Panc1 (cell line): ENCODE measurements at places on chromosomes 2 and 18.

- DNase-seq: no peak
These were observed 71.7 kb downstream of the NCAPH start for GRCh38 chr2:96407041-96407918.

DNA sequence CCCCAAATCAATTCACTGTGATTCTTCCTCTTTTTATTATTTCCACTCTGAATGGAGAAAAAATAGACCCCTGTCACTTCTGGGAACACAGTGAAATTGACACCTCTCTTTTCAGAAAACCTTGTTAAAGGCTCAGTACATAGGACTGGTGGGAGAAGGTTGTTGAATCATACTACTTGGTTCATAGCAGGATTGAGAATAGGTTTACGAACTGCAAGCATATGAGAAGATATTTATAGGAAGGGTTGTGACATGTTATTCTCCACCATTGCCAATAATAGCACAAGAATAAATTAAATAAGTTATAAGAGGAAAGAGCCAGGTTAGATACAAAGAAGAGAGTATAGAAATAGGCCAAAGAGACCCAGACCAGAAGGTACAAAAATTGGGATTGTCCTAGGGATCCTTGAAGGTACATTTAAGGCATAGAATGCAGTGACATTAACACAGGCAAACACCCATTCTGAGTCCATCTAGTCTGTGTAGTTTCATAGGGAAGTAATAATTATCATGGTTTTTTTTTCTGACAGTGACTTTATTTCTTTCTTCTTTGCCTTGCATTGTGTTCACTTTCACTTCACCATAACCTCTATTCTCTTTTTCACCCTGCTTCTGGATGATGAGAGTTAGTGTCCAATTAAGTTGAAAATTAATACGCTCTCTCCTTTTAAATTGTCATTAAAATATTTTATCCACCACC, 21.8 kb upstream of the SERPINE2 start:
- no peak for DNase-seq

DNA sequence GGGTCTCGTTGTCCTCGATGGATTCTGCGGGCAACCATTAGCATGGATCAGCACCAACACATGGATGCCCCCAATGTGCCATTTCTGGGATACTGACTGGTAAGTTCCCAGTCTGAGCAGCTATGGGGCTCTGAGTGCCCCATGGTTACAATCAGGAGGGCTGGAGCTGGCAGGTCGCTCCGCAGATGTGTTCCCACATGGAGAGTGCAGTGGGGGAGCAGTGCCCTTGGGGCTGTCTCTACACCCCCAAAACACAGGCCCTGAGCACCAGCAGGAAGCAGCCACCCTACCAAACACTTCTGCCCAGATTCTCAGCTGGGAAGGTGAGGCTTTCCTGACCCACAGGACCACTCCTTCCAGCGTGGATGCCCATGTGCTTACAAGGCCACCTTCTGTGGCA, 8.0 kb downstream of the NGEF start:
- no peak for DNase-seq

GRCh38 chr2:9001229-9001628, 2.3 kb downstream of the MBOAT2 start:
- peak; percentile 65 for DNase-seq

- DNase-seq: no peak
These were observed 91.4 kb downstream of the COL6A3 start for GRCh38 chr2:237322564-237322963.

DNA sequence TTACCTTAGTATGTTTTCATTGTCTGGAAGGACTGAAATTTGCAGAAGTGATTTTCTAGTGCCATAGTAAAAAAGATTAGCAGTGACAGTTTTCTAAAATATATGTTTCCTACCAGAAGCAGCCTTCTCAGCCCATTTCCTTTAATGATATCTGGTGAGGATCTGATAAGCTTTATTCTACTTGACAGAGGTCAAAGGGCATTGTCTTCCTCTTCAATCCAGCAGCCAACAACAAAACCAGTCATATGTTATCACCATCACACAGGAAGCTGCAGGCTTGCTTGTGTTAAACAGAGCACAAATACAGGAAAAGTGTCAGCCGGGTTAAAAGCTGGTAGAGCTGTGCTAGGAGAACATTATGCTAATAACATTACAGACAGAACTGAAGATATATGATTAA, 35.6 kb upstream of the ZSWIM2 start:
- no peak for DNase-seq

DNA sequence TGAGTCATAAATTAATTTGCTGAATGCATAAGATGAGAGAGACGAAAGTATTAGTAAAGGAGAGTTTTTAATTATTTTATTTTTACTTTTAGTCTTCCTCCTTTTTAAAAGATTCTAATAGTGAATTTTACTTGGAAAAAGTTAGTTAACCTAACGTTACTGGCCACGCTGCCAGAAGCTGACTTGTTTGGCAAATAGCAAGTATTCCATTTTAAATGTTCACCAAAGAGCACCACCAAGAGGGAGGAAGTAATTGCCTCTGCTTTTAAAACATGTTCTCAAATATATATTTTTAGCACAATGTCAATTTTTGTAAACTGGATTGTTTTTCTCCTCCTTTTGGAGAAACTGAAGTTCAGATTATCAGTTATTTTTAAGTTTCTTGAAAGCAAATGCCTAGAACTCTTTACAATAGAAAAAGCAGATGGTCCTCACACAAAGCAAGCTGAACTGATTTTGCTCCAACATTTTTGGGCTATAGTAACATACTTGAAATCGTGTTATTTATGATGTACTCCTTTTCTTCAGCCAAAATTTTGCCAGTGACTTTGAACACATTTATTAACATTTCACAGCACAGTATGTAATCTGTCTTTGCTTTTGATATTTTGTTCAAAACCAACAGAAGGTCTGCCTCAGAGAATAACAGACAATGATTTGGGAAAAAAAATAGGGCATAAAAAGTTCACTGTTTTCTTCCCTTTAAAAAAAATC, 1311.0 kb upstream of the FAM98A start:
- DNase-seq: no peak

- no peak for DNase-seq
These were observed 71.7 kb downstream of the PTRHD1 start for GRCh38 chr2:24721470-24721869.

DNA sequence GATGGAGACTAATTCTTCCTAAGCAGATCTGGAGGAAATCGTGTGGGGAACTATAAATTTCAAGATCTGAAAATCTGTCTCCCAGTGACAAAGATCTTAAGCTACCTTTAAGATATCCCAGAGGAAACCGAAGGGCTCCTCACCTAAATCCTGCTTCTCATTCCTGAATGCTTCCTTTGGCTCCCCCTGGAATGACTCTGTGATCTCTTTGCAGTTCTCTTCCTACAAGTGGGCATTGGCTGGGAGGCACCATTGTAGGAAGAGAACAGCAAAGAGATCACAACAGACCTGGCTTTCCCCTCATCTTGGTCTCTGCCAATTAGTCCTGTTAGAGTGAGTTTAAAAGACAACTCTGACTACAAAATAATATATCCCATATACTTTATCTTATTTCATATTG, 70.0 kb upstream of the KCNH7 start:
- no peak for DNase-seq

- no peak for DNase-seq
These were observed 148.7 kb downstream of the LDLRAD4 start for GRCh38 chr18:13366962-13367892.

DNA sequence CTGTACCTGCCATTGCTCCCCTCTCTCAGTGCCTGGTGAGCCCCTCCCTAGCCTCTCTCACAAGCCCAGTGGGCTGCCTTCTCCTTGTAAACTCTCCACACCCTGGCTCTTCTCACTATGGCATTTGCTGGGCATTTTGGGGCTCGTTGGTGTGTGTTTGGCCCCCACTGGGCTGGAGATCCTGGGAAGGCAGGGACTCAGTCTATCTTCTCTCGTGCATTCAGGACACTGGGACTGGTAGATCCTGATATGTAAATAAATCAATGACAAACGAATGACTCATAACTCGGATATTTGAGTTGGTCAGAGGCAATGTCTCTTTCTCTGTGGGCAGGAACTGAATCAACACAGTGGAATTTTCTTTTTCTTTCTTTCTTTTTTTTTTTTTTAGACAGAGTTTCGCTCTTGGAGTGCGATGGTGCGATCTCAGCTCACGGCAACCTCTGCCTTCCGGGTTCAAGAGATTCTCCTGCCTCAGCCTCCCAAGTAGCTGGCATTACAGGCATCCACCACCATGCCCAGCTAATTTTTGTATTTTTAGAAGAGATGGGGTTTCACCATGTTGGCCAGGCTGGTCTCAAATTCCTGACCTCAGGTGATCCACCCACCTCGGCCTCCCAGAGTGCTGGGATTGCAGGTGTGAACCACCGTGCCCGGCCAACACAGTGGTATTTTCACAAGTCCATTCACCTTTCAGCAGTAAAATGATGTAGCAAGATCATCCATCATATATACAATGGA, 144.6 kb upstream of the SPRED2 start:
- DNase-seq: peak; percentile 84

DNA sequence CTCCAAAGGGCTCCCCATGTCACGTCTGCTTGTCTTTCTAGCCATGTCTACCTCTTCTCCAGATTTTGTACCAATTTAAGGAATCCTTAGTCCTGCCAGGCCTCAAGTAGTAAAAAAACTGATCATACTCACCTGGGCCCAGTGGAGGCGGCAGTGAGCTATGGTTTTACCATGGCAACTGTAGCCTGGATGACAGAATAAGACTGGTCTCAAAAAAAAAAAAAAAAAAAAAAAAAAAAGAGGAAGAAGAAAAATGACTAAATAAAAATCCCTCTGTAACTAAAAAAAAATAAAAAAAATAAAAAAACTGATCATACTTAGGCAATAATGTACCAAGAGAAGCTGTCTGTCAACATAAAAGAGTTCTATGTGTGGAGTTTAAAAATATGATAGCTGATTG, 221.6 kb downstream of the NR4A2 start:
- no peak for DNase-seq

DNA sequence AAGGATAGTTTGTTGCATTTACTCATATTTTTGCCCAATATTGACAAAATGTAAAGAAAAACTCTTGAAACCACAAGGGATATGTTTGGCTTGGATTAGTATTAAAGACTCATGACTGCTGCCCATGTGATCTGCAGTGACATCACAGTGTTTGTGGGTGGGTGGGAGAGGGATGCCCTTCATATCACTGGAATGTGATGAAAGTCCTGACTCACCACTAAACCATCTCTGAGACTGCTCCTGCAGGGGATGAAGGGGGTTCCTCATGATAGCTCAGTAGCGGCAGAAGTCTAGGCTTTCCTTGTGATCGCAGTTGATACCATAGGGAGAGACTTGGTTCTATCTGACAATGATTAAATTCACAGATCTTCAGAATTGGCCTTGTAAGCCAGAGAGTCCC, 451.2 kb downstream of the CNTNAP5 start:
- DNase-seq: no peak

DNA sequence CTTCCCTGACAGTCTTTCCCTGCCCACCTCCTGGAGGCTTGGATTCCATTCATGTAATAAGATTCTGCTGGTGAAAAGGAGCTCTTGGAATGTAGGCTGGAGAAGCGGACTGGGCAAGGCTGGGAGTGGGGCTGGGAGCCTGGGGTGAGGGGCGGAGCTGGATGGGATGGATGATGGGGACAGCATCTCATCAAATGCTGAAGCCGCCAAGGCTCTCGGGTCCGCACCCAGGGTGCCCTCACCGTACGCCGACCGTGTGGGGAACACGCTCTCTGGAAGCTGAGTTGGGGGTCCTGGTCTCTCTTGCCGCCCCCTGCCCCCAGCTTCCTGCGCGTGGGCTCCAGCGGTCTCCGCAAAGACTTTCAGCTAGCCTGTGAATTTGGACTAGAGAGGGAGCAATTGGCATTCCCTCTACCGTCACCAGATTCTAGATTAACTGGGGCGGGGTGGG, 9.1 kb downstream of the RAX start:
- no peak for DNase-seq

DNA sequence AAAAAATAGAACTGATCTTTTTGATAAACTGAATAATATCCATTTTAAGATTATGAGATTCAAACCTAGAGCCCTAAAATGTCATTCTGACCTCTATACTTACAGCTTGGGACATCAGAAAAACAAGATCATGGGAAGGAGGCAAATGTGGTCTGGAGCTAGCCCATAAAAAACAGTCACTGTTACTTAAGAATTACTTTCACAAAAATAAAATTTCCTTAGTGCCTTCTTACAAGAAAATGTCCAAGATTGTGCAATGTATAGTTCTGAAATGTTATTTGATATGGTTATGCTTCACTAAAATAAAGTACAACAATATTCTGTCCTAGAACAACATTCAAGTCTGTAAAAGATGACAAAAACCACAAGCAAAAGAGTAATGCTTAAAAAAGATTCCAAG, 247.6 kb downstream of the DYM start:
- DNase-seq: no peak

GRCh38 chr2:81542119-81542518, 1237.6 kb upstream of the LRRTM1 start:
- no peak for DNase-seq
